ENCODE measurements at places on chromosomes 2 and 18.

DNA sequence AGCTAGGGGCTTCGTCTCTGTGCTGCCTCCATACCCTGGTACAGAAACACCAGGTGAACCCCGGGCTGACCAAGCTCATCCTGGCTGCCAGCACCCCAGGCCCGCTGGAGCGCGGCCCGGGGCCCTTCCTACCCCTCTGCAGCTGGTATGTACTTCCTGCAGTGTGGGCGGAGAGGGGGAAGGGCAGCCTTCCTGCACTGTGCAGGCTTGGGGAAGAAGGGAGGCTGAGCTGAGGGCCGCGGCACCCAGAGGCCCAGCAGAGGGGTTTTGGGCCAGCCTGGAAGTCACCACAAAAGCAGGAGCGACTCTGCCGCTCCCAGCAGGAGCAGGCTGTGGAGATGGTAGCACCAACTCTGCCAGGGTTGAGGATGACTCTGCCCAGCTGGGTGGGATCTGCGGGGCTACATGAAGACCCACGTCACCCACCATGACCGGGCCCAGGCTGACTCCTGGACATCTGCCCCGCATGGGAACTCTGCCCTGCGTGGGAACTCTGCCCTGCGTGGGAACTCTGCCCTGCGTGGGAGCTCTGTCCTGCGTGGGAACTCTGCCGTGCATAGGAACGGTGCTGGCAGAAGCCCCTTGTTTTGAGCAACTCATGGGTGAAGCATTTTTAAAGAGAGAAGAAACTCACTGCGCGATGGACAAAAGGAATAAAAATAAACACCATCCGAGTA is 273.3 kb downstream of the NDUFA10 start:
- no peak for DNase-seq

GRCh38 chr2:39511605-39512433 is 74.7 kb upstream of the MAP4K3 start:
- no peak for DNase-seq

GRCh38 chr2:3491716-3492474 is 27.4 kb downstream of the ADI1 start:
- DNase-seq, result no peak

DNA sequence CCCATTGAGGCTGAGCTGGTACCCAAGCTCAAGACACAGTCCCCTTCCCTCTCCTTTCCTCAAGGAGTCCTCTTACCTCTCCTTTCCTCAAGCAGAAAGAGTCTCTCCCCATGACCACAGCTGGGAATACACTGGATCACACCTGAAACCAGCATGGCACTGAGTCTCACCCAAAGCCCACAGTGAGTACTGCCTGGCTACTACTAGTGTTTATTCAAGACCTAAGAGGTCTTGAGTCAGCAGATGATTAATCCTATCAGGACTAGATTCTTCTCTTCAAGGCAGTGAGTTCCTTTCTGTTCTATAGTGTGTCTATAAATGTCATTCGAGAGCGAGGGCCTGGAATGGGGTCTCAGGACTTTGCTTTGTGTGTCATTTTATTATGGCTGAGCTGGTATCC is 111.4 kb downstream of the METTL4 start:
- no peak for DNase-seq

DNA sequence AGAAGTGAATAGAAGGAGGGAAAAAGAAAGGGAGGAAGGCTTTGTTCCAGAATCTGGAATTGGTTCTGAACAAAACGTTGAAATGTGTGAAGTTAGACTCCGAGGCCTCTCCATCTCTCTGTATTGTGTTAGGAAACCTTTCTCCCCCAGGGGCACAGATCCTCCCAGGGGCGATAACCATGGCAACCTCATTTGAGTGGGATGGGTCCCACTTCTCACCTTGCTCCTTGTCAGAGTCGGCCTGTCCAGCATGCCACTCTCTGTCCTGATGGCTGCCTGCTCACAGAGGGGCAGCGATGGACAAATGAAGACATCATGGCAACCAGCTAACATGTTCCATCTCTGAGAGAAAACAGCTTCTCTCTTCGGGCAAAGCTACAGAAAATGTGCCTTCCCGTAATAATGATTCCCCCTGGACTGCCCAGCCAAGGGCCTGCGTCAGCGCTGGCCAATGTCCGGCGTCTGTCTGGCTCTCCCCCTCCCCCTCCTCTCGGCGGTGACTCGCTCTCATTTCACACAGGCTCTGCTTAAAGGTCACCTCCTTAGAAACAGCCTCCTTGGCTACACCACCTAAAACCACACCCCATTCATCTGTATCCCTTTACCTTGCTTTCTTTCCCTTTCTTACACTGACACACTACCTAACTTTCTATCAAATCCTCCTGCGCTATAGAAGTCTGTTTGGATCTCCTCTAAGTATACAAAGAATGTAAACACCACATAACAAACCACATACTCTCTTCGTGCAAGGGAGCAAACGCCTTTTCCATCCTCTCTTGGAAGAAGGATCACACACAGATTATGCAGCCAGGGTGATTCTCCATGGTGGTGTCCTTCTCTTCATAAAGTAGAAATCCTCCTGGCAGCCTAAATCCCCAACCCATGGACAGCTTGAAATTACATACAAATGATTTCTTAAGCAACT is 32.1 kb upstream of the TTC39C start:
- DNase-seq, result no peak

- DNase-seq, result no peak
Observed at GRCh38 chr2:84858937-84859336, 21.9 kb downstream of the TRABD2A start.

DNA sequence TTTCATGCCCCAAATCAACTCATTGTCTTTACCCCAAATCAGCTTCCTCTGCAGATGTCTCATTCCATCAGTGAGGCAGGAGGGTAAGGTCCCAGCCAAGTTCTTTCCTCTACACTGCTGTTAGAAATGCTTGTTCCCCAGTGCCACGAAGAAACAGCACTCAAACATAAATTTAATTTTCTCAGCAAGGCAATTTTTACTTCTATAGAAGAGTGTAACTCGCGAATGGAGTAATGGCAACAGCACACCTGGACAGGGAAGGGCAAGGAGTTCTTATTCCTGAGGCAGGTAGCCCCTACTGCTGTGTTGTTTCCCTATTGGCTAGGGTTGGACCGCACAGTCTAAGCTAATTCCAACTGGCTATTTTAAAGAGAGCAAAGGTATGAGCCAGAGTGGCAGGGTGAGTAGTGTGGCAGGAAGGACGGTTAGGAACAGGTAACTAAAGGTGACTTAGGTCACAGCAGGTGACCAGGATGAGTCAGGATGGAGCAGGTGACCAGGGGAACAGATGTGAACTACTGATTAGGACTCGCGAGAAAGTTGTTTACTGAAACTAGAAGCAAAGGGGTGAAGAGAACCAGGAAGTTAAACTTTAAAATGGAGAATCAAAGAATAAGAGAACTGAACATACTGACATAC is 12.0 kb upstream of the CEP68 start:
- no peak for DNase-seq
